ENCODE measurements at places on chromosomes 2 and 18.

GRCh38 chr2:223055836-223056235 lies 3.8 kb downstream of the KCNE4 start:
- no peak for DNase-seq

- no peak for DNase-seq
Observed at GRCh38 chr2:150332383-150332782, 155.1 kb downstream of the RND3 start.

- DNase-seq, result no peak
Observed at GRCh38 chr2:179307616-179308371, 43.2 kb upstream of the SESTD1 start.

DNA sequence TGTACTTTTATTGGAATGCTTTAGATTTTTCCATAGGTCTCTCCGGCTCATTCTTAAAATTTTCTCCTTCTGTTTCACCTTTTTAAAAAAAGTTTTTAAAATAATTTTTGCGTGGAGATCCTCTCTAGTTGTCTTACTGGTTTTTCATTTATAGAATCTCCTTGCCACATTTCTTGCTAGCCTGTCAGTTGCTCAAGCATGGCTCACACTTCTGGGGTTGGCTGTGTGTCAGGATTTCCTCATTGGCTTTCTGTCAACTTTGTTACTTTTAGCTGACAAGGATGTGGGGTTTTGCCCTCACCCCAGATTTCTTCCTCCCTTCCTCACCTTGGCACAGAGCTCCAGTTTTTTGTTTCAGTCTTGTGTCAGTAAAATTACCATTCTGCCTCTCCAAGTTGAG lies 124.6 kb downstream of the ZNF407 start:
- DNase-seq, result no peak

DNA sequence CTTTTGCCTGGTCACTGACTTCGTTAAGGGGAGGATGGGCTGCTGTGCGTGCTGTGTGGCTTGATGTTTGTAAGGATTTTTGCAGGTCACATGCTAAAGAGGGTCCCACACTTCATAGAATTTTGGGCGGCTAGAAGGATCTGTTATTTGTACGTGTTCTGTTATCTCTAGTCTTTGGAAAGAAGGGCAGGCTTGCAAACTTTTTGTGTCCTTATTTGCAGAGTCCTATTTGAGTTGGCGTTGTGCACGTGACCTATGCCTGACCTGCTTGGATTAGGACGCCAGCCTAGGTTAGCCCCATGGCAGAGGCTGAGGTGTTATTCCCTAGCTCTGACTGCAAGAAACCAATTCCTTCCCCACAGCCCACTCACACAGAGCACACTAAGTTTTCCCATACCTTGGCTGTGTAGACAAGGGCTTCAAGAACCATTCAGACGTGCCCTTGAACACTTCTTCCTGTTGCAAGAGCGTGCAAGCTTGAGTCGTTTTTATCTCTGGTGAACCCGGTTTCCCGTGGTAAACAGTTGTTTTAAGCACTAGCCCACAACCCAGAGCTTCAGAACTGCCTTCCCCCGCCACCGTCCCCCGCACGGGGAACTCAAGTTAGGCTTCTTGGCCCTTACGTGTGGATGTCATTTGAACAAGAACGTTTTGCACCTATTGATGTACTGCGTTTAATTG lies 94.6 kb downstream of the LDLRAD4 start:
- no peak for DNase-seq

- no peak for DNase-seq
Observed at GRCh38 chr2:171512683-171513195, 9.5 kb upstream of the CYBRD1 start.

- no peak for DNase-seq
Observed at GRCh38 chr18:70411876-70412435, 123.1 kb downstream of the SOCS6 start.

GRCh38 chr2:113996671-113997594 lies 107.0 kb downstream of the ACTR3 start:
- no peak for DNase-seq

- DNase-seq, result no peak
Observed at GRCh38 chr18:55515214-55515613, 72.8 kb downstream of the TCF4 start.

GRCh38 chr2:238164906-238165287 lies 6.1 kb downstream of the ERFE start:
- DNase-seq, result no peak
